ENCODE measurements at places on chromosomes 5 and 9.

GRCh38 chr5:61311836-61312808, 19.9 kb upstream of the ZSWIM6 start:
- DNase-seq, result no peak

DNA sequence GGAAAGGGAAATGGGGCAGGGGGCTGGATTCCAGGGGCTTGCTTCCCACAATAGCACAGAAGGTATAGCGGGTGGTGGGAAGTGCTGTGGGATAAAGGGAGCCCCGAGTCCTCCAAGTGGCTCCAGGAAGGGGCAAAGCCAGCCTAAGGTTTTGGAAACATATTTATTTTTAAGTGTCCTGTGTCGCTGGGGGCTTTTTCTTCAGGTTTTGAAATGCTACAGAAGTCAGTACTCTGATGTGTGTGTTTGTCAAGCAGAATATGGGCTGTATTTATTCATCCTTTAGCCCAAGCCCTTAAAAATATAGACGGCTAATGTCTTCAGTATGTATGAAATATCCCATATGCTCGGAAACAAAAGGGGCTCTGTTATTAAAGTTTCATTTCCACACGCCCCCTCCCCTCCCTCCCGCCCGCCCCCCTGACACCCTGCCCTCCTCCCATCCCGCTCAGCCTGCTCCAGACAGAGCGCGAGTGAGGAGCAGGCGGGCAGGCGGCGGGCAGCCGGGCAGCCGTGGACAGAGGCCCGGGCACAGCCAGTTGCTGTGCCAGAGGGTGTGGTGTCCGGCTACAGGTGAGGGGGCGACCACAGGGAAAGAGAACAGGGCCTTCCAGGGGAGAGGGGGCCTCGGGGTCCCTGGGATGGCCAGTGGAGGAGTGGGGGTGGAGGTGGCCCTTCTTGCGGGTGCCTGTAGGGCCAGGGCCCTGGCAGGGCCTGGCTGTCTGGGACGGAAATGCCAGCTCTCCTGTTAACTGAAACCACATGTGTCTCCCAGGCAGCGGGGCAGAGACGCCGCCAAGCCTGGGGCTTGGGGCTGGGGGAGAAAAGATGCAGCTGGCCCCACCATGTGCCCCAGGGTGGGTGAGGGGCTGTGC, 39.6 kb upstream of the SYNPO start:
- DNase-seq, result no peak

DNA sequence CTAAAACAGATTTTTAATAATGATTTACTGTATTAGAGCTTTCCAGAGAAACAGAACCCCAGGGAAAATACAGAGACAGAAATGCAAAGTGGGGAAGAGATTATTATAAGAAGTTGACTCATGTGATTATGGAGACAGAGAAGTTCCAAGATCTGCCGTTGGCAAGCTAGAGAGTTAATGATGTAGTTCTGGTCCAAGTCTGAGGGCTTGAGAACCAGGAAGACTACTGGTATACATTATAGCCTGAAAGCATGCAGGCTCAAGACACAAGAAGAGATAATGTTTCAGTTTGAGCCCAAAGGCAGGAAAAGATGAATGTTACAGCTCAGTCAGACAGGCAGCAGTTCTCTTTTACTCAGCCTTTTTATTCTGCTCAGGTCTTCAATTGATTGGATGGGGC, 98.8 kb upstream of the NFIL3 start:
- DNase-seq, result no peak

DNA sequence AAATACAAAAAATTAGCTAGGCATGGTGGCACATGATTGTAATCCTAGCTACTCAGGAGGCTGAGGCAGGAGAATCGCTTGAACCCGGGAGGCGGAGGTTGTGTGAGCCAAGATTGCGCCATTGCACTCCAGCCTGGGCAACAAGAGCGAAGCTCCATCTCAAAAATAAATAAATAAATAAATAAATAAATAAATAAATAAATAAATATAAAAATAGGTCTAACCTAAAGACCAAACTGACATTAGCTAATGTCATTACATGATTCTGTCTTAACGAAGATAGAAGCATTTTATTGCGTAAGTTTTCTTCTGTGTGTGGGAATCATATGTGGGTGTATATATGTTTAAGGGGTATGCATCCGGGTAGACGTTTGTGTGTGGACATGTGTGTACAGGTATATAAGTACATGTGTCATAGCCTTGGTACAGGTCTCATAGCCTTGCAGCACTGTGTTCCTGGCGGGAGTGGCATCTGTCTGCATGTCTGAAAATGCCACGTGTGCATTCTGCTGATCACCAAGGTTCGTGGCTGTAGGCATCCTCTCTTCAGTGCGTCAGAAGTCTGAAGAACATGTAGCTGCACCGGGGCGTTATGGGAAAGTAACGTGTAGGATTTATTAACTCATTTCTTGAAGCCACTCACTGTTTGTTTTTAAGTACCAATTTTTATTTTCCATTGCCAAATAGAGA, 298.1 kb downstream of the NR3C1 start:
- no peak for DNase-seq

DNA sequence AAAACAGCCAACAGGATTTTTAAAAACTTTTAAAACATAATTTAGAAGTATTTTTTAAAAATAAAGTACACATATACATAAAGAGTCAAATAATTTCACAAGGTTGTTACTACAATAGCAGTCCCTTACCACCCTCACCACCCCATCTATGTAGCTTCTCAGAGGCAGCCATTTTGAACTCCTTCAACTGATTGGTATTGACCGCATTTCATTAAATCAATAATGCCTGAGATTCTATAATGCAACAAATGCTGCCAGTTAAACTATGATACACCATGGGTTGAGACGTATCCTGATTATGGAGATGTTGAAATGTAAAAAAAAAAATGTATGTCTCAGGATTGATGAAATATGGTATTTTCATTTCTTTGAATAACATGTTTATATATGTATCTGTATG, 78.8 kb downstream of the PCSK1 start:
- DNase-seq, result no peak

- no peak for DNase-seq
These were observed 224.0 kb downstream of the NTRK2 start for GRCh38 chr9:84893419-84894128.

All from GM19239 (cell line).